ENCODE measurements at places on chromosomes 6 and 20. TPM values are rescaled to one million over a fixed set of nuclear protein-coding genes. Genes with fewer than 3 reads are reported as not detected.

The CST1 gene
- not detected for total RNA-seq

- no peaks in the 10 kb centered on the region for H3K27me3 ChIP-seq
- peak; percentile 16 for DNase-seq
- H3K4me3 ChIP-seq: no peak overlapping the region
- no peaks in the 10 kb centered on the region for H3K36me3 ChIP-seq
These were observed 33.3 kb downstream of the FARS2 start for GRCh38 chr6:5294392-5295211.

- no peaks in the 10 kb centered on the region for H3K4me1 ChIP-seq
- H3K27me3 ChIP-seq: no peaks in the 10 kb centered on the region
- DNase-seq: no peak
- no peak overlapping the region for H3K27ac ChIP-seq
- peaks cover 71% of the 10 kb centered on the region for H3K36me3 ChIP-seq
These were observed 56.3 kb upstream of the EMILIN3 start for GRCh38 chr20:41422953-41423352.

GRCh38 chr20:50014570-50015562 lies 32.1 kb downstream of the SNAI1 start:
- no peak overlapping the region for H3K27ac ChIP-seq
- peaks cover 3% of the 10 kb centered on the region for H3K27me3 ChIP-seq
- H3K4me1 ChIP-seq: peaks cover 36% of the 10 kb centered on the region
- DNase-seq: peak; percentile 53
- no peak overlapping the region for H3K4me3 ChIP-seq
- H3K36me3 ChIP-seq: no peaks in the 10 kb centered on the region

DNA sequence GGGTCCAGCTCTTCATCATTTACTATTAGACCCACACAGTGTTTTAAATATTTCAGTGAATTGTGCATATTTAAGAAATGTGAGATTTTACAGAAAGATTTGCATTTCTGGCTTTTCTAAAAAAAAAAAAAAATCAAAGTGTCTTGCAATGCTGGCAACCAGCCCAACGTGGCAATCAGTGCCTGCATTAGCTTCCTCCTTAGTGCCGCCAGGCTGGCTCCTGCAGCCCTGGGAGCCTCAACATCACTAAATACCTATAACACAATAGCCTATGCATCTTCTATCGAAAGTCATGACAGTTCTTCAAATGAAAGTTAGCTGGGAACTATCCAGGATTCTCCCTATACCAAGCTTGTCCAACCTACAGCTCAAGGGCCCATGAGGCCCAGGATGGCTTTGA lies 9.4 kb upstream of the CD93 start:
- H3K4me1 ChIP-seq: peaks cover 12% of the 10 kb centered on the region
- no peak overlapping the region for H3K27ac ChIP-seq
- H3K27me3 ChIP-seq: peaks cover 2% of the 10 kb centered on the region
- no peak overlapping the region for H3K4me3 ChIP-seq
- H3K36me3 ChIP-seq: no peaks in the 10 kb centered on the region
- DNase-seq: no peak

All from muscle of leg (tissue), 16 donors.